ENCODE measurements at places on chromosomes 7 and 10.

- DNase-seq, result peak; percentile 18
Observed at GRCh38 chr10:3873728-3874461, 88.9 kb upstream of the KLF6 start.

GRCh38 chr10:7480742-7481367 is 70.0 kb upstream of the SFMBT2 start:
- DNase-seq, result no peak

DNA sequence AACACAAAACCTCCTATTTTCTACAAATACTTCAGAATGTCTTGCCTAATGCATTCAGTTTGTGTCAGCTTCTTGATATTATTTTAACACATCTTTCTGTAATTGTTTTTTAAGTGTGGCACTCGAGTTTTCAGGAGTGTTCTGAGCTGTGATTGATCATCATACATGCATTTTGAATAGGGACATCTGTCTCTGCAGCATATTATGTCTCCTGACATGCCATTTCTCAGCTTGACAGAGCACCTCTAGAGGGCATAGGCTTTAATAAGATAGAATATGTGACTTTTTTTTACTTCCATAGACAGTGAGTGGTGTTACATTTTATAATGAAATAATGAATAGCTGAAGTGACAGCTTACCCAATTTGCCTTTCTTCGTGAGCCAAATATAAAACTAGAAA is 219.2 kb upstream of the HDAC9 start:
- no peak for DNase-seq

- no peak for DNase-seq
Observed at GRCh38 chr10:73166972-73167371, 836 bp downstream of the ECD start.

DNA sequence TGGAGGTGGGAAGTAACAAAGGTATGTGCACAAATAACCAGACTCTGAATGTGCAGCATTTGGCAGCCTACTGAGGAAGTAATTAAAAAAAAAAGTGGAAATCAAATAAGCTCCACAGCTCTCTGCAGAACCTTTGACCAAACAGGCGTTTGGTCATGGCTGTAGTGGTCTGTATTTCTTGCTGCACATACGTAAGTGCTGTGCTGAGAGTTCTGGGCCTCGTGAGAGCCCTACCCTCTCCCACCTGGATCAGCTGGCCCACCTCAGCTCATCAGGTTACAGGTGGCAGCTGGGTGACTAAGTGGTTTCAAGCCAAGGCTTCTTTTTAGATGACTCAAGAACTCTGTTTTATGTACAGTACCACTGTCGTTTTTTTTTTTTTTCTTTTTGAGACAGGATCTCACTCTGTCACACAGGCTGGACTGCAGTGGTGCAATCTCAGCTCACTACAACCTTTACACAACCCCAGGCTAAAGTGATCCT is 178.2 kb upstream of the KLF6 start:
- DNase-seq, result no peak

DNA sequence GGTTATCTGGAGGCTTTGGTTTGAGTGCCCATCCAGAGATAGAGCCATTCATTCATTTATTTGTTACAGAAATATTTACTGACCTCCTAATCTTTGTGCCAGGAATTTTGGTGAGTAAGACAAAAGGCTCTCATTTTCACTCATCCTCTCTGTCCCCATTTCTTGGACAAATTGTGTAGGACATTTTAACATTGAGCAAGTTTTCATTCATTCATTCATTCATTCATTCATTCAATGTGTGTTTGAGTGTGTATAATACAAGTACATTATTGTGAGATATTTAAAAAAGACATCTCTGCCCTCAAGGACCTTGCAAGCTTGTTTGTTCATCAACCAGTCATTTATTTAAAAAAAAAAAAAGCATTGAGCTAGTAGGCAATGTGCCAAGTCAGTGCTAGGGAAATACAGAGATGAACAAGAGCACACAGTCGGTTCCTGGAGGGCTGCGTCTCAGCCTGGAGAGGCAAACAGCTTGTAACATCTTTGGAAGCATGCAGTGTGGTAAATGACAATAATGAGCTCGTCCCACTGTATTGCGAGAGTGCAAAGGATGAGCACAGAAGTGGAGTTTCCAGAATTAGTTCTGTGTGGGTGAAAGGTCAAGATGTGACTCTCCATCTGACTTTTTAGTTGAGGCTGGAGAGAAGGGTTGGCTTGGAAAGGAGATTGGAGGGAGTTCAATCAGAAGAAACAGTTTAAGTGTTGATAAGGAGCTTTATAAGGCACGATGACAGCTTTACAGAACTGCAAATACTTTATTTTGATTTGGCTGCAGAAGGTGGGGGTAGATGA is 50.5 kb upstream of the HBP1 start:
- DNase-seq, result peak; percentile 68

- no peak for DNase-seq
Observed at GRCh38 chr7:64581391-64581790, 18.5 kb upstream of the ZNF680 start.

- no peak for DNase-seq
Observed at GRCh38 chr10:70981936-70982335, 93.6 kb upstream of the PCBD1 start.

DNA sequence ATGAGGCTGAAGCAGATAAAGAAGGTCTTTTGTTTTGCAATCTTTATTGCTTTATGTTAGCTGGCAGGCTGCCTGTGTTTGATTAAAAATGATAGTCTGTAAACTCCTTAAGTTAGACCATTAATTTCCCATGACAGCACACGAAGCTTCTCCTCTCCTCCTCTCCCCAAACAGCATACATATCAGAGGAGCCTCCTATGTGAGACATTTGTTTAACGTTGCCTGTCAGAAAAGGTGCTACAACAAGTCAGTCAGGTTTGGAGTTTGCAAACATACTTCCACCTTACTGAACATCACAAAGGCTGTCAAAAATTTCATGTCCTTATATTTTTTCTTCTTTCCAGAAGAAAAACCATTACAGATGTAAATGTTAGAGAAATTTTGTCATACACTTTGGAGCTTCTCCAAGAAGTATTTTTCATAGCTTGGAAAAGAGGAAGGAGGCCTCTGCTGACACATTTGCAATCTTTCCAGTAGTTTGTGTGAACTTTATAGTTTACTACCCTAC is 393.1 kb downstream of the EXOC4 start:
- DNase-seq, result peak; percentile 6

DNA sequence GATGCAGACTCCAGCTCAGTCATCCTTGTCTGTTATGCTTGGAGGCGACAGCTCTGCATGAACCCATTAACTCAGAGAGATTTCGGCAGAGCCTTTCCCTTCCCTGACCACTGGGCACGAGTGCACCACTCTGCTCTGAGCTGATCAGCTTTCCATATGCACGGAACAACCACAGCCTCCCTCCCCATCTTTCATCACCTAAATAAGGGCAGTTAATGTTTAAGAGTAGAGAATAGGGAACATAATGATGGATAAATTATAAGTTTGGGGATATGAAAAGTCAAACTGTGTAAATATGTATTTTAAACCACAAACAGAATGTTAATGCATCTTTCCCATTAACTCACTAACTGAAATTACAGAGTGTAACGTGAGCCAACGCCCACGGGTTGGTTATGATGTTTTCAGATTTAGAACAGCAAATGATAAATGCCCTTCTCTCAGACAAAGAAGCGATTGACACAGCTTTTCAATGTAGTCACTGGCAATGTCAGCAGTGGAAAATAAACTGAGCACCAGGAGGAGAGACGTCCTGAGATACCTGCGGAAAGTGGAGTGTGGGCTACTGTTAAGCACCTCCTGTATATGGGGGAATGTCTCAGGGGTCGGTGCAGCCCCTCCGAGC is 658.2 kb downstream of the LRMDA start:
- DNase-seq, result no peak

DNA sequence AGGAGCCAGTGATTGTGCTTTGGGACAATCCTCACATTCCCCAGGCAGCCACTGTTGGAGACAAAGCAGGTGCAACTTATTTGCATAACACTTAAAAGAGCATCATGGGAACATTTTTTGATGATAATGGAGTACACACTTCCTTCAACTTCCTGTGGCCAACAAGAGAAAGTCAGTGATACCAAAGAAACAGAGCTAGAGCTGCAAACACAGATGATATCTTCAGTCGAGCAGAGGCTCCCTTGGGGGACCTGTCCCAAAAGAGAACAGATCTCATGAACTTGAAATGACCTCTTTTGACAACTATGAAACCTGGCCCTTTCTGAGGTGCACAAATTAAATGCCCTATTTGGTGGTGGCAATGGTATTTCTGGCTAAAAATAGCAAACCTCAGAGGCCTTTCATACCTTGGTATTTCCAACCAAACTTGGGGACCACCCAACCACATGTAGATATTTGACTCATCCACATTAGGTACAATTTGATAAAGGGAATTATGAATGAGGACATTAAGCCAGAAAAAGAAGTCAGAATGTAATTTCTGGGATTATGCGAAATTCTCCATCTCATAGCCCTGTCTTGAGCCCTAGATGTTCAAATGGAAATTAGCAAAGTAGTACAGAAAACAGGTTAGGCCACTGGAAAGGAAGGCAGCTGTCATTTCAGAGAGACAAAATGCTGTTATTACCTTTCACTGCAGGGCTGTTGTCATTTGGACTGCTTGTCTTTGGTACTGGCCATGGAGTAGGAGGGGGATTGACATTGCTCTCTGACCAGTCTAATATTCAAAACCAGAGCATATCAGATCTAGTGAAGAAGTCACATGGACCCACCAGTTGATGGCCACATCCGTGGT is 146.2 kb downstream of the ICA1 start:
- DNase-seq, result no peak

GRCh38 chr7:36925691-36926090 is 201.4 kb upstream of the AOAH start:
- no peak for DNase-seq

DNA sequence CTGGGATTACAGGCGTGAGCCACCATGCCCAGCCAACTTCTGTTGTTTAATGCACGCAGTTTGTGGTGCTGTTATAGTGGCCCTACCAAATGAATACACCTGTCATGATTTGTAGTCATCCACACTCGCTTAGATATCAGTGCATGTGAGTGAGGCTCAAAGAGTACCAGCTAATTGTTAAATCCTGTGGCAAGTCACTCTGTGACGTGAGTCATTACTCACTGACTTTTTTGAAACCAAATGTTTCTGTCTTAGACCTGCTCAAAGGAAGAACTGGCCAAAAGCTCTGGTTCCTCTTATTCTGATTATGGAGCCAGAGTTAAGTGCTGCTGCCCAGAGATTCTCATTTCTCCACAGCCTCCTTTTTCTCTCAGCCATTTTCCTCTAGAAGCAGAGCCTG is 109.4 kb downstream of the PRKAG2 start:
- DNase-seq, result no peak

GRCh38 chr7:19305698-19306097 is 160.5 kb upstream of the FERD3L start:
- no peak for DNase-seq

DNA sequence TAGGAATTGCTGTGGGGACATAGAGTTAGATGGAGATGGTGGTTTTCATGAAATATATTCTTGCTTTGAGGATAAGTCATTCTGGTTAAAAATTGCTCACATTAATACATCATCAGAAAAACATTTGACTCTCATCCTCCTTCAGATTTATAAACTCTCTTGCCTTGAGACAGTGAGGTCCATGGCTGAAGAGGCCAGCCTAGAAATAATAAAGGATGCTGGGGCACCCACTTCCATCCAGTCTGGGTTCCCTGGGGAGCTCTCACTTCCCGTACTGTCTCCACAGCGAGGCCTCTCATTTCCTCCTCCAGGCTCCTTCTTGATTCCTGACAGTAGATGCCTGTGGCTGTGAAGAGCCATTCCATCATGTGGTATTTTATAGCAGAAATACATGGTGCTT is 73.3 kb upstream of the PRKG1 start:
- DNase-seq, result no peak

DNA sequence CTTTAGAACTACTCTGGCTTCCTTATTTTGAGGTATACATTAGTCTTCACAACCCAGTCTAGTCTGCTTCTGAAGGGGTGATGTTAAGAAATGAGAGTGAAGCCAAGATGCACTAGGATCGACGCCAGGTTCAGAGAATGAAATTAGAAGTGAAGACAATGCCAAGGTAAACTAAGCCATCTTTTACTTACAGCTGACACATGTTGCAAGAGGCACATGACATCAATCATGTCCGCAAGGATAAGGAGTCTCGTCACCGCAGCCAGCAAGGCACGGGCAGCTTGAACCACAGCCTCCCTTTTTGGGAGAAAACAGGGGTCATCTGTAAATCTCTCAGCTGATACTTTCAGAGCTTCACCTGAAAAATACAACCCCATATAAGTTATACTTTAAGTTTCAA is 156.7 kb downstream of the CTNNA3 start:
- no peak for DNase-seq

DNA sequence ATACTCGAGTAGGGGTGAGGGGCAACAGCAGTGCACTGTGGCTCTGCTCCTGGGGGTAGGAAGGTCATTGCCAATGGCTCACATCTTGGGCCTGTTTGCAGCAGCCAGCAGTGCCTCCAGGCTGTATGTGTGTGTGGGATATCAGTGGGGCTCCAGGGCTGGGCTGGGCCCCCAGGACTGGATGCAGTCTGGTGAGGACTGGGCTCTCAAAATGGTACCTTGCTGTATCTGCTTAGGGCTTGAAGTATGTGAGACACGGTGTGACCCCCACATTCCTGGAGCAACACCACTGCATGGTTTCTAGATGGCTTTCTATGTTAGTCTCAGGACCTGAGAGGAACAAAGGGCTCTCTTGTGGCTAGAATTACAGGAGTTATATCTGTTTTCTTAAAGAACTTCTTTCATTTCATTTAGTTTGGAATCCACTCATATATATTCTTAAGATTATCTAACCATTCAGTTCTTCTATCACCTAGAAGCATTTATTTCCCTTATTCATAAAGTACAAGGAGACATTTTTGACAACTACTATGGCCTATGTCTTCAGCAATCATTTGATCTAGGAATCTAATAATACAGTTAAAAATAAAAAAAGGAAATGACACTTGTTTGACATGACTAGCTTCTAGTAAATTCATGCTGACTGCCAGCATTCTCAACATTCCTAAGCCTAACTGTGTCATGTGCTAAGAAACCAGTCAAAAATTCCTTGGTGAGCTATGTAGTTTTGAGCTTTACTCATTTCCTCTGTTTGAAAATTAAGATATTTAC is 443.2 kb upstream of the SEMA3A start:
- DNase-seq, result no peak

- peak; percentile 86 for DNase-seq
Observed at GRCh38 chr10:97843281-97843671, 6.4 kb upstream of the GOLGA7B start.

- no peak for DNase-seq
Observed at GRCh38 chr10:32239769-32240168, 107.2 kb downstream of the EPC1 start.

GRCh38 chr7:12570534-12571461 is at the start of gene SCIN:
TSS of gene SCIN (plus strand) at chr7:12570720. CDS start at chr7:12570787, 67 bp downstream.
- peak; percentile 89 for DNase-seq

DNA sequence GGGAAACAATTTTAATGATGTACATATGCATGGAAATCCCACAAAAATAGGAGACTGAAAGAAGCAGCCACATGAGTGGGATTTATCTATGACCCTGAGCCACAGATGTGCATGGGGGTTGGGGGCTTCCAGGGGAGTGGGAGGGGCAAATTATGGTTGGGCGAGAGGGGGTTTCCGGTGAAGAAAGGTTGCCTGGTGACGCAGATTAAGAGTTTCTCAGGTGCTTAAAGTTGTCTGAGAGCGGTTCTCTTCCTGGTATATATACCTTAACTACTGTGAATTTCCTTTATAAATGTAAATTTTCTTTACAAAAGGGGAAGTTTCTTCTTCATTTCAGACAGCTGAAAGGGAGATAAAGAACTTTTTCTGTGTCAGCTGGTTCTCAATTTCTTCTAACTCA is 273.6 kb upstream of the PITRM1 start:
- no peak for DNase-seq

Data from NCI-H345 (cell line).